Stromal cell of bone marrow (primary cell): ENCODE measurements at places on chromosomes 5 and 9.
A peak's percentile ranks its signal among the peaks of the same experiment; 100 is the strongest.

GRCh38 chr5:165370794-165371193 is 1865.4 kb downstream of the MAT2B start:
- DNase-seq = no peak

DNA sequence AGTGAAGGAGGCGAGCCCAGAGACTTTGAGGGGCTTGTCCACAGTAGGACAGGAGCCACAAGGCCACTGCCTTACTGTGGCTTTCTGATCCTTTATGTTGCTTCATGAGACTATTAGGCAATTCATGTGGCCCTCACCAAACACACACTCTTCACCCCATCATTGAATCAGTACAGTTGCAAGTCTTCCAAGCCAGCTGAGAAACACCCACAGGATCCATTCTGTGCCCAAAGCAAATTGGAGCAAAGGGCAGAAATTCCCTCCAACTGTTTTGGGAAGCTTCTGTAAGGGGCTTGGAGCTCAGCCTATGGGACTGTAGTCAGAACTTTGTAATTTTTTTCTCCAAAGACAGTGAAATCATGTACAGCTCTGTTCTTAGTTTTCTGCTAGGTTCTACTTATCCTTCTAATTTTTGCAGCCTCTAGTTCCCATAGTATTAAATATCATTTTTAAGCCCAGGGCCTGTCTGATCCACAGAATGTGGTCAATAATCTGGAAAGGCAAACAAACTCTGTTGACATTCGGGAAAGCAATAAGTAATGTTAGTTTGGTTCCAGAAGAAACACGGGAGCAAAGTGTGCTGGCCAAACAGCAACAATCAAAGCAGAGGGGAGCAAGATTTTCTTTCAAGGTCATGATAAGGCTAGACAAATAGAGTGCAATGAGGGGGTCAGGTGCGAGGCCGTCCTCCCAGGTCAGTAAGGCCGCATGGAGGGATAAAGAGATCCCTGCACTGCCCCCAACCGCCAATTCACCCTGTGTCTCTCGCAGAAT is 47.0 kb downstream of the UBE2QL1 start:
- DNase-seq = peak; percentile 7

GRCh38 chr5:57478826-57479225 is 3.8 kb downstream of the ACTBL2 start:
- DNase-seq = no peak

DNA sequence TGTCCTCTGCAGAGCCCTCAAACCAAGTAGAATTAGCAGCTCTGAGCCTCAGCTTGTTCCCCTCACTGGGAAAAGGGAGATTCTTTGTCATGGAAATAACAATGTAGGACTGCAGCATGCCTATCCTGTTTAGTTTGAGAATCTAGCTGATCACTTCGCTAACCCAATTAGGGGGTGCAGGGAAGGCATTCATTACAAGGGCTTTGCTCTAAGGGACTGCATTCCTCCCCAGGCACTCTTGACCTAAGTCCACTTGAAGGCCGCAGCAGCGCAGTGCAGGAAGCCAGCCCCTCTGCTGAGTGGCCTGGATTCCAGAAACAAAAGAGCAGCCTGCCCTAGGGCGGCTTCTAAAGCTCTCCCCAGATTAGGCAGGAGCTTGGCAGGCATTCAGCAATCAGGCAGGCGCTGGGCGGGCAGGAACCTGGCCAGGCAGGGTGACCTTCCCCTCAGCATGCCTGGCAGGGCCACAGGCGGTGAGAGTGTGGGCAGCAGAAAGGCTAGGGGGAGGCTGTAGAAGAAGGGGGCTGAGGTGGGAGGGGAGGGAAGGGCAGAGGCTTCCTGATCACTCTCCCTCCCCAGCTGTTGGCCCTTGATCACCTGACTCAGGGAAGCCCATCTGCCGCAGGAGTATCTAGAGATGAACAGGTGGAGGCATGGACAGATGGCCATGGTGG is 24.8 kb downstream of the CCNJL start:
- DNase-seq = no peak
